ENCODE measurements at places on chromosomes 6 and 20.
A peak's percentile ranks its signal among the peaks of the same experiment; 100 is the strongest.

DNA sequence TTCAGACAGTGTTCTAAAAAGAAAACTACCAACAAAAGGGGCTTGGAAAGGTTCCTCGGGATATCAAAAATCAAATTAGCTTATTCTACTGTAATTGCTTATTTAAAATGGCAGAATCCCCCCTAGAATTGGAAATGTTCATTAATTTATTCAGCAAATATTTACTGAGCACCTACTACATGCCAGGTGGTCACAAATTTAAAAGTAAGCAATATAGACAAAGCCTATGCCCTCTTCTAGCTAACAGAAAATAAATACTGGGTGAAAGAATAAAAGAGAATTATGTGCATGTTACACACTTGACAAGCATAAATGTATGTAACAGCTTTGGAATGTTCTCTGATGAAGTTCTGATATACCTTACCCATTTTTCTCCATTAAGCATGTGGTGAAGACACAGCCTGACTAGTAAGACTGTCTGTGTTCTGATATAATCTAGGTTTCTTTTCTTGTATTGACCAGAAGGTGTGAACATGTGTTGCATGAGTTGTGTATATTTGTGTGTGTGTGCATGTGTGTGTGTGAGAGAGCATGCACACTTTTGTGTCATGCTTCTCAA, 606.7 kb upstream of the CITED2 start:
- no peak for DNase-seq

- DNase-seq = no peak
Measured at GRCh38 chr20:54173653-54174456, at the start of gene CYP24A1. Gene CYP24A1 (minus strand): TSS chr20:54173986. CDS start chr20:54173579, 407 bp downstream.

GRCh38 chr6:149815788-149816187, 48.4 kb downstream of the LRP11 start:
- no peak for DNase-seq

- no peak for DNase-seq
Measured at GRCh38 chr6:82270881-82271635, 23.5 kb upstream of the IBTK start.

DNA sequence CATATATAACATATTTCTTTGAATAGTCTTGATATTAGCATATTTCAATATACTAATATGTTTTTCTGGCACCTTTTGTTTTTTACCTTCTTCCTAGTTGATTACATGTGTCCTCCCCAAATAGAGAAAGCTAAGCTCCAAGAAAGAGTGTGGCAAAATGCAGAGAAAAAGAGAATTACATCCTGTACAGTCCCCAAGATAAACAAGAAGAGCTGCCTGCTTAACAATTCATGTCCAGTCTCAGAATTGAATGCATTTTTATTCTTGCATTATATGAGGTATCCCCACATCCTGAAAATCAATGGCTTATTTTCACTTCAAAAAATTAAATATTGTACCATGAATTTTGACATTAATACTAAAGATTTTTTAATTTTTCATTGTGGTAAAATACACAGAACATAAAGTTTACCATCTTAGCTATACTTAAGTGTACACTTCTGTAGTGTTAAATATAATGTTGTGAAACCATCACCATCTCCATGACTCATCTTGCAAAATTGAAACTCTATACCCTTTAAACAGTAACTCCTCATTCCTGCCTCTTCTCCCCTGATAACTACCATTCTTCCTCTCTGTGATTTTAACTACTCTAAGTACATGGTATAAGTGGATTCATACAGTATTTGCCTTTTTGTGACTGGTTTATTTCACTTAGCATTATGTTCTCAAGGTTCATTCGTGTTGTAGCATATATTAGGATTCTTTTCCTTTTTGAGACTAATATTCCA, 490.3 kb downstream of the COL12A1 start:
- no peak for DNase-seq

- DNase-seq = no peak
Measured at GRCh38 chr20:50215101-50215690, 24.6 kb downstream of the CEBPB start.

DNA sequence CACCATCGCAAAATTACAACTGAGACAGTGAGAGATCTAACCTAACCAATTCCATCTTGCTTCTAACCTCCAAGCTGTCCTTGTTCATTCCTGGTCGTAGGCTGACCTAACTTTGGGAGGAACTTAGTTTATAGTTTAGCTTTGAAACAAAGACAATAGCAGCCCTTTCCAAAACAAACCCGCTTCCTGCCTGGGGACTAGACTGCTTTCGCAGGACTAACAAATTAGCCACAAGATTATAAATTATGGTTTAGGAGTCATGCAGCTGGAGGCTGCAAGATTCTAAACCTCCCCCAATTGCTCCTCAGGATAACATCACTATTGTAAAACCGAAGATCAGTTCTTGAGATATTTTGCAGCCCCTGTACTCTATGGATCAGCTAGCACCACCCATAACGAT, 63.2 kb downstream of the TRIM27 start:
- no peak for DNase-seq

DNA sequence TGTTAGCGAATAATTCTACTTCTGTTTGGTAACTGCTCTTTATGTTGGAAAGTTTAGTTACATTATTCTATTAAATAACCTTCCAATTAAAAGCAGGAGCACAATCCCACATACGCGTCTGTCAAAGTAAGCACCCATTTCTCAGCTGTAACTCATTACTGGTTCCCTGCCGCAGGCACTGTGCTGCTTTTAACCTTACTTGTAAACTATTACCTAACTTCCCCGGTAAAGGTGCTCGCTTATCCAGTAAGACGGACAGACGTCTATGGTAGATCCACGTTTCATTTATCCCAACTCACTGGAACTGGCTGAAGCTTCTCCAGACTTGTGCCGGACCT, 529 bp upstream of the ENPP4 start:
- no peak for DNase-seq

GRCh38 chr6:79821859-79822258, 125.5 kb downstream of the ELOVL4 start:
- no peak for DNase-seq

GRCh38 chr20:38926934-38927616, 858 bp downstream of the FAM83D start:
- no peak for DNase-seq

DNA sequence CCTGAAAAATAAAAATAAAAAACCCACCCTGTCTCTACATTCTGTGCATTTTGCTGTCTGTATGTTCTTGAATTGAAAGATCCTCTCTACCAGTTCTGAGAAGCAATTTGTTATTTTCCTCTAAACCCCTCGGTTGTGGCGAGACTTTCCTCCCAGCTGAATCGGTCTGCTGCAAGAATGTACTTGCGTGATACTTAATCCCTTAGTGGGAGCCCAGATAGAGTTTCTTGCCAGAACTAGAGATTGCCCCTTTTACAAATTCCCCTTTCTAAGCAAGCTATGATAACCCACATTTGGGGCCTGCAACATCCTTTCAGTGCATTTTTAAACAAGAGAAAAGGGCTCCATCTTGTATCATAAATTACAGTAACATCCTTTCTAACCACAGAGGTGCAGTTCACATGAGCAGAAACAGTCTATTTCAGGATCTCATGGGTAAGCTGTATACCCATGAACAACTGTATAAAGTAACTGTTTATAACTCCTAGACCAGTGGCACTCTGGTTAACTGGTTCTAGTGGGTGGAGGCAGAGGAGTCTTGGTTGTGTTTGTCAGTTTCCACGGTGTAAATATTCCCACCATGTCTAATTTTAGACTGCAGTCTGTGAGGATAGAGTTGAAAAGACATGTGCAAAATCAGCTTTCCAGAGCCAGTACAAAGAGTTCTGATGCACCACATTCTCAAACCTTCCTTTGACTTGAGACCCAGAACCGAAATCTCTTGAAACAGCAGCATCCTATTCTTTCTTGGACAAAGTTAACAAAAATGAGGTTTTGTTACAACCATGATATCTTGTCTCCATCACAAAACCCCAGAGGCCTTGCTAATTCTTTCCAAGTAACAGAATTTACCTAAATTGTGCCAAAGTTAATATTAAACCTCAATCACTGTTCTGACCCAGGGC, 113.1 kb upstream of the ZNF217 start:
- DNase-seq = no peak

DNA sequence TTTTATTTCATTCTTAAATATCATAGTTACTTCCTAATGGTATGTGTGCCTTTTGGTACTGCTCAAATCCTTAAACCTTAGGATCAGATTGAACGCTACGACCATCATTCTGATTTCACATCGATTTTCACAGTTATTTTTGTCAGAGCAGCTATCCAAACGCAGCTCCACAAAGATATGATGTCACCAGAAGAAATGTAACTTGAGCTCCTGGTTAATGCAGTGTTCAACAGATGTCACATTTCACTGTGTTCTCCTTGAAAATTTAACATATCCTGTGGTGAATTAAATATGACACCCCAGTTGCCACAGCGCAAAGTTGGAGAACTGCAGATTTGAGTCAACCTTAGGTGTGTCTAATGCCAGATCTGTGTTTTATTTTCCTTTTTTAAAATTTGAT, 81.4 kb downstream of the CTNNBL1 start:
- no peak for DNase-seq

- no peak for DNase-seq
Measured at GRCh38 chr6:93759190-93759589, 339.8 kb upstream of the EPHA7 start.

DNA sequence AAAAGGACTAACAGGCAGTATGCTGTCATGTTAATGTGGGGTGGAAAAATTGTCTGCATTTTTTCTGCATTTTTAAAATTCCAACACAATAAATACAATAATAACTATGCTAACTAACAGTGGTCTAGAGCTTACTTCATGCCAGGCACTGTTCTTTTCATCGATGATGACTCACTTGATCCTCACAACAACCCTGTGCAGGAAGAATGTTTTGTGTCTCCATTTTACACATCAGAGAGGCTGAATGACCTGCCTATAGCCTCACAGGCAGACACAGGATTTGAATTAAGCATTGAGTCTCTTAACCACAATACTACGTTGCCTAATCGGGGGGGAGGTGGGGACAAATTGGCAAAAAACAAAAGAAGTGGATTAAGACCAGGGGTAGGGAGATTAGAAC, 26.9 kb upstream of the FANCE start:
- DNase-seq = no peak

DNA sequence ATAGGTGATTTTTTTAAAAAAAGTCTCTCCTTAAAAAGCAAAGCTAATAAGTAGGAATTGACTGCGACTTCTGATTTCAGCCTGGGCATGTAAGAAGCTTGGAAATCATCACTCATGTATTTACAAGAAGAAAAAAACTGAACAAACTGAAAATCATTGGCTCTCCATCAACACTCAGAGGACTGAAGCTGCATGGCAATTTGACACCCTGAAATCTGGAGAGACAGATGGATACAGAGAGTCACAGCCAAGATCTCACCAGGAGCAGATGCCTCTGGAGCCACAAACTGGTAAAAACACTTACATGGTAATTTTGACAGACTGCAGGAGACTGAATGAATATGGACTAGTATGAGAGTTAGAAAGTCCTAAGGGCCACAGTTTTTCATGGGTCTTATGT, 191.2 kb upstream of the TCF21 start:
- DNase-seq = no peak

GRCh38 chr6:84220809-84221409, 6.5 kb downstream of the CEP162 start:
- DNase-seq = no peak

- no peak for DNase-seq
Measured at GRCh38 chr20:4894981-4895381, 106.3 kb downstream of the SLC23A2 start.

GRCh38 chr6:67300430-67301040, 1334.5 kb upstream of the ADGRB3 start:
- no peak for DNase-seq

GRCh38 chr20:309306-309840, 12.0 kb downstream of the ZCCHC3 start:
- DNase-seq = no peak

DNA sequence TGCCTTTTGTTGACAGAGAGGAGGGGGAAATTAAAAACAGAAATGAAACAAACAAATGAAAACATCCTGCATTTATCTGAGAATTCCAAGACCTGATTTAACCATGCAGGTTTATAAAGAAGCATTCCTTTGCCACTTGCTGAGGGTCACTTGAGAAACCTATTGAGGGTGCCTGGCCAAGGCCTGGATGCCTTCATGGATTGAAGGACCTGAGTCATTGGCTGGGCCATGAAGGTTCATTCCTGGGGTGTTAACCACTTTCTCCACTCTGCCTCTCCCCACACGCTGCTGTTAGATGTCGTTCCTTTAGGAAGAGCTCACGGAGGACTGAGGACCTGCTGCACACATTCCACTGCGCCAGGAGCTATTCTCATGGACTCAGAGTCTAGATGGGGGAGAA, 49.7 kb downstream of the DAAM2 start:
- no peak for DNase-seq

GRCh38 chr6:125754566-125754965, 5.1 kb downstream of the HEY2 start:
- DNase-seq = no peak

DNA sequence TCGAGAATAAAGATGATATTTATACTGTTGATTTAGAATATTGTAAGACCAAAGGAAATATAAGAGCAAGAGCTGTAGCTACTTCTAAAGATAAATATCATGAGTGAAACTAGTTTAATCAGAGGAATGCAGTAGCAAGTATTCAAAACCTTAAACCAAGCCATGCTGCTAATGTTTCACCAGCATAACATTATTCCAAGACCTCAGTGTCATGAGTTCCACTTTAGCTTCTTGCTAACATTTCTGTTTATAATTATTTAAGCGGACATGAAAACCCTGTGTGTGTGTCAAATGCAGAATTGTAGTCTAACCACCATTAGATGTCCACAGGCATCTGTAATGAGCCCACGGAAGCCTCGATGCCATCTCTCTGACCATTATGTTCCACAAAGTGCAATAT, 752.6 kb upstream of the MARCKS start:
- no peak for DNase-seq

GRCh38 chr6:36599791-36600209, 5.6 kb downstream of the SRSF3 start:
- DNase-seq = peak; percentile 67

- no peak for DNase-seq
Measured at GRCh38 chr6:56278171-56278591, 30.8 kb upstream of the COL21A1 start.

DNA sequence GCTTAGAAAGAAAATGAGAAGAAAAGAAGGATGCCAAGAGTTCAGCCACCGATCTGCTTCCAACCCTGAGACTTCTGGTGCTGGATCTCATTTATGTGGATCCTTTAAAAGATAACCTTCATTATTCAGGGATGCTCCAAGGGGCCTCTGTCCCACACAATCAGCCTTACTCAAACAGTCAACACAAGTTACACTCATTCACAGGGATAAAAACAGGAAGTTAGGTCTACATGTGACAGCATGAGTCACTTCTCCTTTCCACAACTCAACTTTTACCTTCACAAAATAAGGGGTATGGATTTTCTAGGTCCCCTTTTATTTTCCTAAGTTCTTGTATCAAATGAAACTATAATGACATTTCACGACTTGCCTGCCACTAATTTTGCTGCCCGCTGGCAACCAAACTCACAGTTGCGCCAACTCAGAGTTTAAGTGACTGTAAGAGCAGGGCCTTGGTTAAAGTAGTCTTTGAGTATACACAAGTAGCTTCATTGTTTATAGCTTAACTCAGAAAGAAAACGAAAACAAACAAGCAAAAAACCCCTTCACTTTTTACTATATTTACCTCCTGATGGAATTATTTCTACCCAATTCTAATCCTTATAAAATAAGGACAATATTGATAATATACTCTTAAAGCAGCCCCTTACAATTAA, 278.8 kb upstream of the RUNX2 start:
- DNase-seq = no peak
